ENCODE measurements at places on chromosomes 7 and 10. TPM values are rescaled to one million over a fixed set of nuclear protein-coding genes. Genes with fewer than 3 reads are reported as not detected.

OPN1SW gene
- total RNA-seq = not detected

MRPL43 gene
- 58.1 TPM for total RNA-seq

DNA sequence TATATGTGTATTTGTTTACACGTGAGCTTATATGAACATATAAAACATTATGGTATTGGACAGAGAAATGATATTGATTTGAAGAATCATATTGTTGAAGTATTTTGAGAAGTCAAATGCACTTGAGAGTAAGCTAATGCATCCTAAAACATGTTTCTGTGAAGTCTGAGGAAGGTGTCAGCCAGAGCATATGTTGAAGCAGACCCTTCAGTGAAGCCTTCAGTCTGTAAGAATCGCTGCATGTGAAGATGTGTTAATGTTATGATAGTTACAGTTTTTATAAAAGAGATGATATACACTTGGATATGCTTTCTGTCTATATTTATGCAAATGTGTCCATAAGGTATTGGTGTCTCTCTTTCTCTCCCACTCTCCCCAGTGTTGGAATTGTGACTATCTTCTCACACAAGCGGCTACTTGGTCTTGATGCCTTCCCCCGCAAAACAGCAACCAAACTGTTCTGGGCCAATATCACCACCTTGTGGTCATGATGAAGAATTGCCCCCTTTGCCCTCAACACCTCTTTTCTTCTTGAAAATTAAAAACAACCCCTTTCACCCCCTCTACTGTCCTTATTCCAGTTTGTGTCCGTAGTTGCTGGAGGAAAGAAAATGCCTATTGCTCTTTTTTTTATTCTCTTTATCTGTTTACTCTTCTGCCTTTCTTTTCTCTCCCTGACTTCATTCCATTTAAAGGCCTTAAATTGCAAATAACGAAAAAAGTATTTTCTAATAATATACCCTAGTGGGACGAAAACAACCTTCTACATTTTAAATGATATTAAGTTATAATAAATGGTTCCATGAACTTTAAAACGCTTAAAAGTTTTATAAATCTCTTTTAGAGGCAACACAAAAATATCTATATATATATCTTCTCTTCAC, 64.9 kb downstream of the IKZF1 start:
- DNase-seq = peak; percentile 48

DNA sequence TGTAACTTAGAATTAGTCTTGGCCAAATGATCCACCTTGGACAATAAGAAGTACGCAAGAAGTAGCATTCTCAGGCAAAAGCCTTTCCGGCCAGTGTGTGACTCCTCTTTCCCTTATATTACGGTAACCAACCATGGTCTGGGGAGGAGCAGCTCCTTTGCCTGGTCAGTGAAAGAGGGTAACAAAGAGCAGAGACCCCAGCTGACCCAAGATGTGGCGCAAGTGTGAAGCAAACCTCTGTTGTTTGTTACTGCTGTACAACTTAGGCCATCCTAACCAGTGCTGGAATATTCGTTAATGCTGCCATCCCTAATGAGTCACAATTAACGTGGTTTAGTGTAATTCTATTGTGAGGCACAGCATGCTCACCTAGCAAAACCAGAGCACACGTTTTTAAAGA, 44.0 kb downstream of the HIPK2 start:
- no peak for DNase-seq

DNA sequence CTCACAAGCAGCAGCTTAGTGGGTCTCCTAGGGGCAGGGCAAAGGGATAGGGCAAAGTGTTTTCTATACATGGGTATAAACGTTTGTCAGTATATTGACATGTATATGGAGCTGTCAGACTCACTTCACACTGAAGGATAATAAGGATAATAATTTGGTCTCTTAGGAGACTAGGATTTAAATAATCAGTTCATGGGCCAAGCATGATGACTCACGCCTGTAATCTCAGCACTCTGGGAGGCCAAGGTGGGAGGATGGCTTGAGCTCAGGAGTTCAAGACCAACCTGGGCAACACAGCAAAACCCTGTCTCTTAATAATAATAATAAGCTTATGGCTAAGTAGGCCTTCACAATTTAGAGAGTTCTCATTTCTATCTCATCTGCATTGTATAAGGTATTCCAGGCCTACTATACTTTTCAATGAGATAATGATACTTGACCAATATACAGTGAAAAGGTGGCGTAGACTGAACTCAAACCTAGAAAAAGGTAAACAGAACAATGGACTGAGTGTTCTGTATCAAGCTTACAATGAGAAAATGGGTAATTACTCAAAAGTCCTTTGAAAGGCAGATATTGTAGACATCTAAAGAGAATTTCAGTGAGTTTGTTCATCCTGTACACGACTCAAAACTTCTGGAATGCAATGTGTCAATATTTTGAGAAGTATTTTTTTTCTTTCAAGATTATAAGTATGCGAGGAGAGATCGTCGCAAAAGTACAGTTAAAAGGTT, 7.0 kb downstream of the GSAP start:
- no peak for DNase-seq

DNA sequence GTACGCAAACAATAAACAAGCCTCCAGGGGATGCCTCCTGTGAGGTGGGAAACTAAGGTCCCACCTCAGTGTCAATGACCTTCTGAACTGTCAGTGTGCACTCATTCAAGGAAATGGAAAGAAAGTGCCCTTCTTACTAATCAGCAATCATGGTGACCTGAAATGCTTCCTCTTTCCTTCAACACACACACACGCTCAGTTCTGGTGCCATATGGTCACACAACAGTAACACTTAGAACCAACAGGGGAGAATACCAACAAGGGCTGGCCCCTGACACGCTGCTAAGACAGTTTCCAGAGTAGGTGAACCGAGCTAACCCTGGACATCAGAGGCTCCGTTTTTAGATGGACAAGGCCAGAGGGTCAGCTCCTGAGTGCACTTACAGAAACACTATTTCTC, 42.1 kb upstream of the EFCAB10 start:
- DNase-seq = no peak
